HFF-Myc (cell line): ENCODE measurements at places on chromosomes 13 and 19.

- DNase-seq = no peak
These were observed 58.3 kb upstream of the SLC15A1 start for GRCh38 chr13:98810746-98811145.

GRCh38 chr19:54674021-54674617 is 11.3 kb downstream of the LILRB4 start:
- DNase-seq = no peak

DNA sequence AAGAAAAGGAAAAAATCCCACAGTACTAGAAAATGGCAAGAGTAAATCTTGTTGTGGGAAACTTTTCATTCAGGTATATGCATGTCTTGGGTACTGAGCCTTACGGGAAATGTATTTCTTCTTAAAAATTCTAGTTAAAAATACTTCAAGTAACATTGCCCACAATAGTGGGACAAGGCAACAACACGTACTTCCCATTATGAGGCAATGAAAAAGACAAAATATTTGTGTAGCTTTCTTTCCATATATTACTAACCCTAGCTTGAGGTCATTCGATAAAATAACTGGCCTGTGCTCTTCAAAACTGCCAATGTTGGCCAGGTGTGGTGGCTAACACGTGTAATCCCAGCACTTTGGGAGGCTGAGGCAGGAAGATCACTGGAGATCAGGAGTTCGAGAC is 99.2 kb downstream of the INSR start:
- DNase-seq = no peak

DNA sequence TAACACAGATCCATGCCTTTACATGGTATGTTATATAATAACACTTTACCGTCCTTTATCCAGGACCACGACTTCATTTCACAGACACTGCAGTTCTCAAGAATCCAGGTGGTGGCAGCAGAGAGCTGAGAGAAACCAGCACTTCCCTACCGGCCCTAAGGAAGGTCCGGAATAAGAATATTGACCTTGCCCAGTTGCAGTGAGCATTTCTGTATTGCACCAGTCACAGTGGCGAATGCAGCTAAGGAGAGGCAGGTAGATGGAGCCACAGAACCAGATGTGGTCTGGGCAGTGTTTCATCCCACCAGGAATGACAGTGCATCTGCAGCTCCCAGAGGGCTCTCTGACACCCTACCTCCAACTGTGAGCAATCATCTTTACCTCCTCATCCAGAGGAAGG is 44.6 kb downstream of the ZNF787 start:
- DNase-seq = peak; percentile 16

DNA sequence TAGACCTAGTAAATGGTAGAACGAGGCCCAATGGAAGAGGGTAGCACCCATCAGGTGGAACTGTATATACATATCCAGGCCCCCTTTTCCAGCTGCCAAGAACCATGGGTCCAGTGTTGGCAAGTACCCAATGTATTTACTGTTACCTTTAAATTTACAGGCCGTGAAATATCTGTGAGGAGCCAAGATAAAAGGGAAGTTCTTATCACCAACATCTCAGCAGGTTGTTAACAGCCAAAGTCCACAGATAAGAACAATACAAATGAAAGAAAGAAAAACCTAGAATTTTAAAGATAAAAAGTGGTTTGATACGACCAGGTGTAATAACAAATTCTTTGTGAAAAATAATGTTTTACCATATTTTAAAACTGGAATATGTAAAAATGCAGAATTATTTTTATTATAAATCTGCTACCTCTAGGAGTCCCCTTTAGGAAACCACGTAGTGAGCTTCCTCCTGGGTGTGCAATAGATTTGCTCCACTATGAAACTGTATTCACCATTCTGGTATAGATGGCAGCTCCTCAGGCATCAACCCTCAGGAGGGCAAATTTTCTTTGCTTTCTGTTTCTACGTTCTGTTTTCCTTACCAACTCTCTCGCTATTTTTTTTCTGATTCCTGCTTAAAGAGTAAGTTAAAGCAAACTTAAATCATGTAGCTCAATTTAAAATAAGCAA is 292.2 kb upstream of the SLC10A2 start:
- DNase-seq = no peak

DNA sequence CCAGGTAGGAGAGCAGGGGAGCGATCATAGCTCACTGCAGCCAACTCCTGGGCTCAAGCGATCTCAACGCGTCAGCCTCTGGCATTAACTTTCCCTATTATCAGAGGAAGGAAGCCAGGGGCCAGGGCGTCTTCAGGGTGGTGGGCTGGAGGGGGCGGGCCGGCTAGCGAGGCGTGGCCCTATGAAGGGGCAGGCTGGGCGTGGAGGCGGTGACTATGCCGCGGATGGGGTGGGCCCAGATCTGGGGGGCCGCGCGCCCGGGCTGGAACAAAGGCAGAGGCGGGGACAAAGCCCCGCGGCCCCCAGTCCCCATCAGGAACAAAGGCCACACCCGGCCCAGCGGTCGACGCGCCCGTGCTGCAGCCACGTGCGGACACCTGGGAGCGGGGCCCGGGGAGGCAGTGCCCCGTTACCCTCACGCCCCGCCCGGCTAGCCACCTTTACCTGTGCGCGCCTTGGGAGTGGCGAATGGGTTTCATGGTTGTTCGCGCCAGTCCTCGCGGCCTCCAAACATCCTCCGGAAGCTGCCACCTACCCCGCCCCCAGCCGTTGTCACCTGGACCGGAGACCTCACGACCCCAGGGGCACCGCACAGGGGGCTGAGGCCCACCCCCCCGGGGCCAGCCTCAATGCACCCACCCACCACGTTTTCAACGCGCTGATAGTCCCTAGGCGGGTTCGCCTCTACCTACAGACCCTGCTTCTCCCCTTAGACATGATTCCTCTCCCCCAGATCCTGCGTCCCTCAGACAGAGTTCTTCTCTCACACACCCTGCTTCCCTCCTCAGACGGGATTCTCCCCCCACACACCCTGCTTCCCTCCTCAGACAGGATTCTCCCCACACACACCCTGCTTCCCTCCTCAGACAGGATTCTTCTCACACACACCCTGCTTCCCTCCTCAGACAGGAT is 5.4 kb upstream of the TRIM28 start:
- no peak for DNase-seq

- no peak for DNase-seq
These were observed 36.8 kb downstream of the UFM1 start for GRCh38 chr13:38386421-38386820.
